ENCODE measurements at places on chromosomes 7 and 10.
A peak's percentile ranks its signal among the peaks of the same experiment; 100 is the strongest.

- no peak for DNase-seq
Observed at GRCh38 chr10:124739119-124739921, 4.9 kb downstream of the FAM53B start.

GRCh38 chr10:109838592-109839244, 84.6 kb downstream of the XPNPEP1 start:
- no peak for DNase-seq

DNA sequence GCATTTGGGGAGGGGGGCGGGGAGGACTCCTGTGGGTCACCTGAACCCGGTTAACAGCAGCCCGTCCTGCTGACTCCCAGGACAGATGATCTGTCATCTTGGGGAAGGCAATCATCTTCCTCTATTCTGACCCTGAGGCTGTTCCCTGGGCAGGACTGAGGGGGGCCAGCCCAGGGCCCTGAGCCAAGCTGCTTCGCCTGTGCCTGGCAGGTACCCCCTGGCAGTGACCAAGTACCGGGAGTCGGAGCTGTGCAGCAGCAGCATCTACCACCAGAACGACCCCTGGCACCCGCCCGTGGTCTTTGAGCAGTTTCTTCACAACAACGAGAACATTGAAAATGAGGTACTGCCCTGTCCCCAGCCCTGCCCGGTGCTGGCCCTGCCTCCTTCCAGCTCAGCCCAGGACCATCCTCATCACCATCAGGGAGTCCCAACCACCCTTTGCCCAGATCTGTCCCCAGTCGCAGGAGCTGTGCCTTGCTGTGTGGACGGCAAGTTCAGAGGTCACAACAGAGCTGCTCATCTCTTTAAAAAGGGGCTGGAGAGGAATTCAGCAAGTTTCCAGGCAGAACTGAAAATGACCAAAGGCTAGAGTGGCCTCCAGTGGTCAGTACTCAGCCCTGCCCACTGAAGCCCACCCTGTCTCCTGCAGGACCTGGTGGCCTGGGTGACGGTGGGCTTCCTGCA, 8.1 kb downstream of the AOC1 start:
- DNase-seq, result peak; percentile 10

GRCh38 chr10:23015021-23015707, 80.2 kb upstream of the MSRB2 start:
- no peak for DNase-seq

DNA sequence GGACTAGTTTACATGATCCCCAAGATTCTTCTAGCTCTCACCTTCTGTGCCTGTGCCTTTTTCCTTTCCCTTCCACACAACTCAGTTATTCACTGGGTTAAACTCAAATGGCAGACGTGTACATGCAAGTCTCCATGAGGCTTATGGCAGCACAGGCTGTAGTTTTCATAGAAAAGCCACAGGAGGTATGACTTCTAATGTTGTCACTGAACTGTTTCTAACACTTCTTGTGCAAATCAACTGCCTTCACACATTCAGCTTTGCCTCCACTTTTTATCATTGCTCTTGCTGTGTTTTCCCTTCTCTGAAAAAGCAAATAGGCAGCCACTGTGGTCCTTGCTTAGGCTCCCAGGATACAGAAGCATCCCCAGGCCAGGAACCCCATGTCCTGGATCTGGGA, 5.3 kb upstream of the GIMAP5 start:
- peak; percentile 60 for DNase-seq

DNA sequence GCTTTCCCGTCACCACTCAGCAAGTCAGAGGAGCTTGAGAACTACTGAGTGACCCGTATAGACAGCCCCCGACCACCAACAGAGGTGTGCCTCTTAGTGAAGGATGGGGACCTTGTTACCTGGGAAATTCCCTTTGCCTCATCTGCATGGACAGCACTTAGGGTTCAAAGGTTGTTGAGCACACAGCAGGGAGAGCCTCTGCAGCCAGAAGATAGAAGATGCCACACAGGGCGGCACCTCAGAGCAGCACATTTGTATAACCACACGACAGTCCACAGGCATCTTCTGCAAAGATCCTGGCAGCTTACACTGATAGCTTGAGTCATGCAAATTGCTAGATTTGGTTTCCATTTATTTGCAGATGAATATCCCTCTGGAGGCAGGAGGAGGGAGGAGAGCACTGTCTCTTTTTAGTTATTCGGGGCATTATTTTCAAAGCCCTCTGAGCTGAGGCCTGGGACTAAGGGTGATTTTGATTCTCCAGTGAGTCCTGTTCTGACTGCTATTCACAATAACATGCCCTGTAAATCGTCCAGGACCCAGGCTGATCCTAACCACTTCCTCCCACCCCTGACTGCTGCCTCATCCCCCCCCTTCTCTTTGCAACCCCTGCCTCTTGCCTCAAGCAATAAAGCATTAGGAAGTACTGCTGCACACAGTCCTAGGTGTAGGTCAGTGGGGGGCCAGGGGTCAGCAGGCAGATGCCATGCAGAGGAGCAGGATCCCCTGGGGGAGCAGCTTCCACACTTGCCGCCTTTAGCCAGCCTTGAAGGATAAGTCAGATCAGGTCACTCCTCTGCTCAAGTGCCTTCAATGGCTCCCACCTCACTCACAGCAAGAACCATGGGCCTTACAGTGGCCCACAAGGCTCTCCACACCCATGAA, 24.6 kb upstream of the INMT start:
- peak; percentile 85 for DNase-seq

Data from activated CD8-positive, alpha-beta T cell treated with anti-CD3 and anti-CD28 coated beads, Interleukin-2, amount 10 ng/mL, durations not matched to agents 7 days and 5 days (primary cell).